ENCODE measurements at places on chromosomes 11 and 22. TPM values are rescaled to one million over a fixed set of nuclear protein-coding genes. Genes with fewer than 3 reads are reported as not detected.

DNA sequence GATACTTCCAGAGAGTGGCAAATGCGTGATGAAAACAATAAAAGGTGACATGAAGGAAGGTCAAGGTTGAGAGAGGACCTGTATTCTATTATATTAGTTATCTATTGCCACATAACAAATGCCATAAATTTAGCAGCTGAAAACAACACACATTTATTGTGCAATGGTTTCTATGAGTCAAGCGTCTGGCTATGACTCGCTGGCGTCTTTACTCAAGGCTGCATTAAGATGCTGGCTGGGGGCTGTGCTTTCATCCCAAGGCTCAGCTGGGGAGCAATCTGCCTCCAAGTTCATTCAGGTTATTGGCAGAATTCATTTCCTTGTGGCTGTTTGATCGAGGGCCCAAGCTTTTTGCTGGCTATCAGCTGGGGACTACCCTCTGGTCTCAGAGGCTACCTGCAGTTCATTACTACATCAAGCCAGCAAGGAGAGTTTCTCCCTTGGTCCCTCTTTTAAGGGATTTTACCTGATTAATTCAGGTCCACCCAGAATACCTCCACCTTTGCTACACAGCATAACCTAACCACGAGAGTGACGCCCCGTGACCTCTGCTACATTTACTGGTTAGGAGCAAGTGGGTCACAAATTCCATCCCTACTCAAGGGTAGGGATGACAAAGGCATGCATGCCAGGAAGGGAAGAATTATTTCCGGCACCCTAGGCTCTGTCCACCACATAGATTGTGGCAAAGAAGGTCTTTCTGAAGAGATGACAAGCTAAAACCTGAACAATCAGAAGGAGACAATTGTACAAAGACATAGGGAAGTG, 549.1 kb downstream of the MN1 start:
- H3K27ac ChIP-seq: no peak overlapping the region
- no peaks in the 10 kb centered on the region for H3K27me3 ChIP-seq
- no peak overlapping the region for H3K4me3 ChIP-seq
- H3K36me3 ChIP-seq: no peaks in the 10 kb centered on the region
- DNase-seq: no peak

DNA sequence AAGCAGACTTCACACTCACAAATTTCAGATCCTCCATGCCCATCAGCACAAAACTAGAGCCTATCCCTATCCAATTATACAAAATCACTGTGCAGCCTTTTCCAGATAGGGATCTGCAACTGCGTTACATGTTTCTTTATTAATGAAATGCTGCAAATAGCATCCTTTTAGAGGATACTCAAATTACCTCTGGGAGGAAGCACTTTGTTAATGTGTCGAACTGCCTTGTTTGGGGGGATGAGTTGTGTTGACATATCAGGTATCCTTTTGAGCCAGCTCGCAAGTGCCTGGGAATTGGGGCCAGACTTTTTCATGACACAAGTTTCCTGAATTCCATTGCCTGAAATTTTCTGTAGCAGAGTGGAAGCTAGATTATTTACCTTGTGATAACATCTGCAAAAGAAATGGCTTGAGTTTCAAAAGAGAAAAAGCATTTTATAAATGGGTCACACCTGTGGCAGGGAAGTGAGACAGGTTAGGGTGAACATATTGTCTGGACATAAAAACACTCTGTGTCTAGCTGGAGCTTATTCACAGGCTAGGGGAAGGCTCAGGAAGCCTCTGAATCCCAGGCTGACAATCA, 299.1 kb upstream of the MTNR1B start:
- no peak overlapping the region for H3K27ac ChIP-seq
- H3K27me3 ChIP-seq: no peaks in the 10 kb centered on the region
- no peaks in the 10 kb centered on the region for H3K36me3 ChIP-seq
- H3K4me1 ChIP-seq: no peaks in the 10 kb centered on the region

GRCh38 chr11:117188620-117189081, 10.1 kb downstream of the SIDT2 start:
- H3K4me3 ChIP-seq: no peak overlapping the region
- no peak overlapping the region for H3K27ac ChIP-seq
- no peak for DNase-seq

DNA sequence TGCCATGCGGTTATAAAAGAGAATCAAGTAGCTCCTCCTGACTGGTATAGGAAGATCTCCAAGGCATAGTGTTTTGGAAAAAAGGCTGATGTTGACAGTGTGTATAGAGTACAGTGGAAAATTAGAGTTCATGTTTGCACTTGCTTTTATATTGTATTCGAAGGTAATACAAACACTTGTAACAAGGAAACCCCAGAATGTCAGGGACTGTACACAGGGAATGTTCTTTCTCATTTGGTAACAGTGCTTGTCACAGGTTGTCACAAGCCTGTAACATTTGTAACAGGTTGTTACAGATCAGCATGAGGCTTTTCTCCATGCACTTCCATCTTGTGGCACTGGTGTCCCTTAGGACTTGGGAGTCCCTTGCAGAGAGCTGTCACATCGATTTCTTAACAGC, 64.0 kb downstream of the GRK3 start:
- no peaks in the 10 kb centered on the region for H3K27me3 ChIP-seq
- no peaks in the 10 kb centered on the region for H3K4me1 ChIP-seq
- no peak for DNase-seq

- H3K4me3 ChIP-seq: no peak overlapping the region
- H3K27me3 ChIP-seq: no peaks in the 10 kb centered on the region
- no peaks in the 10 kb centered on the region for H3K4me1 ChIP-seq
- DNase-seq: no peak
- H3K36me3 ChIP-seq: no peaks in the 10 kb centered on the region
Measured at GRCh38 chr11:89065066-89065465, 716 bp downstream of the GRM5 start.

DNA sequence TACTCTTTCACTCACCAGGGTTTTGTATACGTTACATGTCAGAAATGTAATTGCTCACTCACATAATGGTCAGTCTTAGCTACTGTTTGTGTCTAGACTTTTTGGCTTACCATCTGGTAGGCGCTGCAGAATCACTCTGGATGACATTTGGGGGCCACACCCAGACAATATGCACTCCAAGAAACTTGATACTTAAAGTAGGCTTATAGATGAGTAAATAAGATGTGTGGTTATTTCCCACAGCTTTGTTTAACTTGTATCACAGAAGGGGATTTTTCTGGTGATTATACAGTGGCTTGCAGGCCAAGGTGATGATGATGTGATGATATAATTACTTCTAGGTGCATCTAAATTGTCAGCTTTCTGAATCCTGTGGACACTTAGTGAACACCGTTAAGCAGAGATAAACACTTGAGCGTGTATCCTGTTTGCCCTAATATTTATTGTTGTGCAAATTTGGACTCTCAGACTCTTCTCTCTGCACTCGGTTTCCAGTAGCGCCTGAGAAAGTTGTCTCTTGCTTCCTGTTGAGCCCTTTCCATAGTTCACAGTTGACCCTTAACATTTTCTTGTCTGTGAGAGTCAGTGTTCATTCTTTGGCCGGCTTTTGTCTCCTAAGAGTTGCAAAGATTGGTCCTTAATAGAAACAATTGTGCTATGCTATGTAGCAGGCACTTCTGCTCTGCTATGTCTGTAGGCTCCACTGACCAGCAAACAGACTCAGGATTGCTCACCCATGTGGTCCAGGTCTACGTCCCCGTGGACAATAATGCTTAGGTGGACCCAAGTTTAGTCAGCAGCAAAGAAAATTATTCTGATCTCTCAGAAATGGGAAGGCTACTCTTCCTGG, 89.3 kb downstream of the PRR5L start:
- DNase-seq: peak; percentile 55
- no peaks in the 10 kb centered on the region for H3K27me3 ChIP-seq
- no peak overlapping the region for H3K4me3 ChIP-seq
- no peaks in the 10 kb centered on the region for H3K36me3 ChIP-seq
- H3K27ac ChIP-seq: peak overlapping the region; percentile 42

DNA sequence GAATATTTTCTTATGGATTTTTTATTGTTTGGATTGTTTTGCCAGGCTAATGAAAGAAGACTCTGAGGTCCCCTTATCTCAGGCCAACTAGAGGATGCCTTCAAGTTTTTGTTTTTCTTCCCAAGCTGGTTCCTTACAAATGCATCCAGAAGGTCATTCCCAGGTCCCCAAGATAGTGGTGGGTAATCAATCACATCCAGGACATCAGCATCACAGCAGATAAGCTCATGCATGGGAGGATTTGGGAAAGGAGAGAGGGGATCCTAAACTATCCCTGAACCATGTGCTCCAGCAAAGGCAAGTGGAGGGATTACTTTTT, 20.7 kb downstream of the FZD4 start:
- no peak overlapping the region for H3K4me3 ChIP-seq
- DNase-seq: no peak
- H3K27ac ChIP-seq: no peak overlapping the region

DNA sequence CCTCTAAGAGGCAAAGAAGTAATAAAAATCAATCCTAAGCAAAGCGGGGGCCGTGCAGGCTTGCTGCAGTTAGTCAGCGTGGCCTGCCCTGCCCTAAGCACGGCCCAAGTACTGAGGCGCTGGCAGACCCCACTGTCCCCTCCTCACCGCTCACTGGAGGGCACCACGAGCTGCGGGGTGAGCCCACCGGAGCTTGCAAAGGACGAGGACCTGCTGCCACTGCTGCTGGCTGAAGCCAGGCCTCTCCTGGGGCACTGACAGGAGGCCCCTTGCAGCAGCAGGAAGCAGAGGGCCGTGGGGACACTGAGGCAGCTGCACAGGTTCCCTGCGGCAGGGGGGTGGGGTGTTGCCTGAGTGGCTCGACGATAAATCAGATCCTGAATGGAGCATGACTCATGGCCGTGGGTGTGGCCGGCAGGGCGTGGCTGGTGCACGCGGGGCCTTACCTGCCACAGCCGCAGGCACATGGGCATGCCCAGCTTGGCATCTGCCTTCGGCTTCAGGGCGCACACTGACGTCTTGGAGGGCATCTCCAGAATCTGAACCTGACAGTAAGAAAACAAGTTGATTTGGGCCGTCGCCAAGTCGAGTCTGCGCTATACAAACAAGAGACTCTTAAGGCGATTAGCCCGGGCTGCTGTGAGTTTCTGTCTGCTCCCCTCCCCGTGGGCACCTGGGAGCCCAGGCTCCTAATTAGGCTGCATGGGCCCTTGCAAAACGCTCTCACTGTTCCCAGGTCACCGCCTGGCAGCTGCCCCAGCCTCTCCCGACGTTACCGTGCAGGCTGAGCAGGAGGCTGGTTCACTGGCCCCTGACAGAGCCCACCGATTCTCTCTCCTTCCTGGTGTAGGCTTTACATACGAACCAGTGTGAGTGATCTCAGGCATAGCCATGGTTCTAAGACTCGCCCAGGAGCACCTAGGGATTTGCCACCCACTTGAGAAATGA, 45.9 kb downstream of the TBX1 start:
- peaks cover 6% of the 10 kb centered on the region for H3K36me3 ChIP-seq
- no peak for DNase-seq
- H3K27ac ChIP-seq: no peak overlapping the region
- no peak overlapping the region for H3K4me3 ChIP-seq

DNA sequence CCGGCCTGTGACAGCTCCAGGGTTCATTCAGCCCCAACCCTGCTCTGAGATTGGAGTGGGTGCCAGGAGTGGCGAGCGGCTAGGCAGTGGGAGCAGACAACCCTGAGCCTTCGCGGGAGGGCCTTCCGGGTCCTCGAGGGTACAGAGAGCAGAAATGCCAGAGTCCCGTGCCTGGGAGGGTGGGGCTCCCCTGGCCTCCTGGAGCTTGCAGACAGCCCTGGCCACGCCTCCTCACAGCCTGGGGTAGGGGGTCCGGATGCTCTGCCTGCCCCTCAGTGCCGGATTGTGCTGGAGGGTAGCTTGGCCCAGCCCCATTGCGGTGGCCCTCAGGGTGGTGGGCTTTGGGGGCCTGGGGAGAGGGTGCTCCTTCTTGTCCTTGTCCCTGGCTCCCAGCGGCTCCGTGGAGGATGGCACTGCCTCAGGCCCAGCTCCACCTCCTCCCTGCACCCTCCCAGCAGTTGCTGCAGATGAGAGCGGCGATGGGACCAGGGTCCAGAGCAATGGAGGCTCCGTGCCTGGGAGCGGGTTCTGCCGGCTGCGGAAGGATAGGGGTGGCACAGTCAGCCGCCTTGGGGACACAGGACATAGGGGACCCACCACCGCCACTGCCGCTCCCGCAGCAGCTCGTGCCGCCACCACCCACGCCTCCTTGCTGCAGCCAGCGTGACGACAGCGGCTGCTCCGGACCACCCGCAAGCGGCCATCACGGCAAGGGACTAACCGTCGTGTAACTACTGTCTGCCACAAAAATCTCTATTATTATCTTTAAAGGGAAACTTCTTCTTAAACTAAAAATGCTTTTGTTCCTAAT, 34.9 kb upstream of the OR10G7 start:
- no peak overlapping the region for H3K4me3 ChIP-seq
- no peak overlapping the region for H3K27ac ChIP-seq
- DNase-seq: no peak
- peaks cover 7% of the 10 kb centered on the region for H3K4me1 ChIP-seq

GRCh38 chr11:20762980-20763379, 93.6 kb downstream of the NELL1 start:
- H3K4me3 ChIP-seq: no peak overlapping the region
- DNase-seq: no peak
- no peaks in the 10 kb centered on the region for H3K27me3 ChIP-seq
- H3K27ac ChIP-seq: no peak overlapping the region
- H3K4me1 ChIP-seq: no peaks in the 10 kb centered on the region

- H3K36me3 ChIP-seq: no peaks in the 10 kb centered on the region
- peaks cover 20% of the 10 kb centered on the region for H3K4me1 ChIP-seq
- DNase-seq: peak; percentile 91
- no peaks in the 10 kb centered on the region for H3K27me3 ChIP-seq
- peak within 1 kb of the TSS; percentile 17 for H3K27ac ChIP-seq
Measured at GRCh38 chr11:65833297-65834030, at the start of gene SNX32. SNX32 (plus strand) TSS chr11:65833963; CDS start chr11:65834066, 103 bp downstream.

DNA sequence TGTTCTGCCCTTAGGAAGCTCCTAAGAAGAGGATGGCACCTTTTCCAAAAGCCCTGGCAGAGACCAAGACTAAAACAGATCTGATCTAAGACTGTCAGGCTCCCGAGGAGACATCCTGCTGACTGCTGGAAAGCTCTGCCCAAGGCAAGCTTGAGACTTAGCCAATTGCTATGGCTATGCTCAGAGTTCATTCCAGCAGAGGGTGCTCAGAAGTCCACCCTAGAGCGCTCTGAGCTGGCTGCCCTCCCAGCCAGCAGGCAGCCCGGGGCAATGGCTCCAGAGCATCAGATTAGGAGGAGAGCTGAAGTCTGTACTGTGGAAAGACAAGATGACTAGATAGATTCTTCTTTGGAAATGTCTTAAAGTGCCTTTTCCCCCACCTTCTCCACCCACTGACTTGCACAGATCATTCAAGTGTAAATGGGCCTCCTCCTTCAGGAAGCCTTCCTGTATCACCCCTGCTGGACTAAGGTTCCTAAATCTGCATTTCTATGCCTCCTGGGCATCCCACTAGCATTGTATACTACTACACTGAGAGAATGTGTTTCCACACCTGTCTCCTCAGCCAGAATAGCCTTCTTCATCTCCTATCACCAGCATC, 23.4 kb downstream of the LRRC55 start:
- no peaks in the 10 kb centered on the region for H3K36me3 ChIP-seq
- H3K27ac ChIP-seq: no peak overlapping the region
- H3K27me3 ChIP-seq: no peaks in the 10 kb centered on the region
- no peaks in the 10 kb centered on the region for H3K4me1 ChIP-seq

SMTNL1 gene
- not detected for polyA plus RNA-seq

KDM4E gene
- not detected for polyA plus RNA-seq

RASSF10 gene
- polyA plus RNA-seq: not detected

DRICH1 gene
- polyA plus RNA-seq: not detected

KDM4D gene
- 0.21 TPM for polyA plus RNA-seq

CD82 gene
- polyA plus RNA-seq: 250 TPM

SPON1 gene
- polyA plus RNA-seq: 2.0 TPM

TPBGL gene
- polyA plus RNA-seq: 0.30 TPM

SMIM35 gene
- polyA plus RNA-seq: 0.76 TPM

NCAM1 gene
- polyA plus RNA-seq: not detected
